NCI-H524 (cell line): ENCODE measurements at places on chromosomes 11 and 22.
A peak's percentile ranks its signal among the peaks of the same experiment; 100 is the strongest.

DNA sequence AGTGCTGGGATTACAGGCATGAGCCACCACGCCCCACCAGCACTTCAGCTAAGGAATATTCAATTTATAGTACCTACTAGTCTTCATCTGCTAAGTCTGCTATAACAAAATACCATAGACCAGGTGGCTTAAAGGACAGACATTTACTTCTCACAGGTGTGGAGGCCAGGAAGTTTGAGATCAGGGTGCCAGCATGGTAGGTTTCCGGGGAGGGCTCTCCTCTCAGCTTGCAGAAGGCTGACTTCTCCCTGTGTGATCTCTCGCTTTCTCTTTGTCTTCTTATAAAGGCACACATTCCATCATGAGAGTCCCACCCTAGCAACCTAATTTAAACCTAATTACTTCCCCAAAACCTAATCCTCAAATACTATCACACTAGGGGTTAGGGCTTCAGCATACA is 433.0 kb downstream of the INSC start:
- no peak for DNase-seq

DNA sequence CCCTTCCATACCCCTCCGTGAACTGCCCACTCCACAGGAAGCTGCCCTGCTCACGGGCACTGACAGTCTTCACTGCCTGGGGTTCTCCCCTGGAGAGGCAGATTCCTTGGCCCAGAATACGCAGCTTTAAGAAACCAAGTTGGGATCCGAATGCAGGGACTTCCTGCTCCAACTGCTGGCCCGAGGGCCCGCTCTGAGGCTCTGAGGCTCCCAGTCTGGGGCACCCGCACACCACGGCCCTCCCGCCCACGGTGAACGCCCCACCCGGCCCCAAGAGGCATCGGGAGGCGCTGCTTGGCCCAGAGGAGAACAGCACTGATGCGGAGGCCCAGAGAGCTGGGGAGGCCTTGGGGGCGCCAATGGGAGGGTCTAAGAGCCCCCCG is 42.3 kb downstream of the IGF2 start:
- no peak for DNase-seq

GRCh38 chr11:134632347-134633119 is 220.5 kb upstream of the B3GAT1 start:
- no peak for DNase-seq

DNA sequence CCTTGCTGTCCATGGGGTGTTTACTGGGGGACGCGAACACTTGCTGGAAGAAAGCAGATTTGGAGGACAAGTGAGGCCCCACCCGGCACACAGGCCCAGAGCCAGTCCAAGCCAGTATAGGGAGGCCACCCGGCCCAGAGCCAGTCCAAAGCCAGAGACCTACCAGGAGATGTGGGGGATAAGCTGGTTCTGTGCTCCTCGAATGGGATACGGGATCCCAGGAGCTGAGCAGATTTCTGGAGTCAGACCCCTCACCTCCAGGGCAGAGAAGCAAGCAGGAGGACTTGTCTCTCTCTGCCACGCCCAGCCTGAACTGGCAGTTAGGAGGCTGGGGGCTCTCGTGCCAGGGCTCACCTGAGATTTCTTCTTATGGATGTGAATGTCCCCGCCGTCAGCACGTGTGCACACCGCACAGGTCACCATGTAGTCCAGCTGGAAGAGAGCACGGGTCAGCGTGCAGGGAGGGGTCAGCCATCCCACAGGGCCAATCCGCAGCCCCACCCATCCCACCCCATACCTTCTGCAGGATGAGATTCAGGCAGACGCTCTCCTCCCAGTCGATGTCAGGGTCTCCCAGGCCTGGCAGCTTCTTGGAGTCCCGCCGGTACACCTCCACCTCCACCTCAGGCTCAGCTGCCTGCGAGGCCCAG is 35.3 kb downstream of the KIAA0930 start:
- no peak for DNase-seq

- no peak for DNase-seq
Measured at GRCh38 chr22:29102300-29102699, 29.5 kb downstream of the KREMEN1 start.

- DNase-seq: no peak
Measured at GRCh38 chr22:31259798-31260473, 32.4 kb downstream of the PIK3IP1 start.

GRCh38 chr22:26740253-26740652 is 82.9 kb downstream of the MIAT start:
- no peak for DNase-seq

DNA sequence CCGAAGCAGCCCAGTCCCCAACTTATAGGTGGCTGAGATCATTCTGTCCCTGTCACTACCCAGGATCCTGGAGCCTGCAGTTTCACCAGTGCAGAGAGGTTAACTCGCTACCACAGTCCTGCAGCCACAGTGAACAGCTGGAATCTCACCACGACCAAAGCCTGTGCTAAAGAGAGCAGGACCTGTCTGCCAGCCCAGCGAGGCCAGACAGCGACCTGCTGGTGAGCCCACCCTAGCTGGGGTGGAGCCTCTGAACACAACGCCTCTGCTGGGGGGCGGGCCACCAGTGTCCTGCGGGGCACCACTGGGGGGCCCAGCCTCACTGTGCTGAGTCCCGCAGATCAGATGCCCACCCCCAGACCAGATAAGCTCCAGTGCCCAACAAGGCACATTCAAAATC is 33.3 kb downstream of the DAGLA start:
- DNase-seq: no peak

- DNase-seq: no peak
Measured at GRCh38 chr11:59204746-59205145, 8.0 kb downstream of the MPEG1 start.

- no peak for DNase-seq
Measured at GRCh38 chr11:84140386-84141169, 854.4 kb upstream of the CCDC90B start.

DNA sequence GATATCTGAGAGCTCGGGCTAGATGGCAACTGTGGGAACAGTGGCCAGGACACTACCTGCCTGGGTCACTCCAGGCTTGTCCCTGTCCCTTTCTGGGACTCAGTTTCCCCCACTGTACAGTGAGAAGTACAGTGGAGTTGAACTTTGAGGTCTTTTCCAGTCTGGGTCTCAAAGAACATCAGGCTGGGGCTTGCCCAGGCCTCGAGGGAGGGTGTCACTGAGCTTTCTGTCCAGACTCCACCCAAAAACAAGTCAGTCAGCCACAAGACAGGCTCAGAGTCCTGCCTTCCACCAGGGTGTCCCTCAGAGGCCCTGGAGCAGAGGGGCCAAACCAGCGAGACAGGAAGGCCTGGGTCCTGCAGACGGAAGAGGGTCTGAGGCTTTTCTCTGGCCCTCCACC is 2.0 kb upstream of the PLA2G3 start:
- DNase-seq: no peak

- DNase-seq: no peak
Measured at GRCh38 chr22:36279219-36279666, 26.3 kb downstream of the APOL1 start.

- no peak for DNase-seq
Measured at GRCh38 chr11:62933750-62934495, 12.8 kb upstream of the CHRM1 start.

DNA sequence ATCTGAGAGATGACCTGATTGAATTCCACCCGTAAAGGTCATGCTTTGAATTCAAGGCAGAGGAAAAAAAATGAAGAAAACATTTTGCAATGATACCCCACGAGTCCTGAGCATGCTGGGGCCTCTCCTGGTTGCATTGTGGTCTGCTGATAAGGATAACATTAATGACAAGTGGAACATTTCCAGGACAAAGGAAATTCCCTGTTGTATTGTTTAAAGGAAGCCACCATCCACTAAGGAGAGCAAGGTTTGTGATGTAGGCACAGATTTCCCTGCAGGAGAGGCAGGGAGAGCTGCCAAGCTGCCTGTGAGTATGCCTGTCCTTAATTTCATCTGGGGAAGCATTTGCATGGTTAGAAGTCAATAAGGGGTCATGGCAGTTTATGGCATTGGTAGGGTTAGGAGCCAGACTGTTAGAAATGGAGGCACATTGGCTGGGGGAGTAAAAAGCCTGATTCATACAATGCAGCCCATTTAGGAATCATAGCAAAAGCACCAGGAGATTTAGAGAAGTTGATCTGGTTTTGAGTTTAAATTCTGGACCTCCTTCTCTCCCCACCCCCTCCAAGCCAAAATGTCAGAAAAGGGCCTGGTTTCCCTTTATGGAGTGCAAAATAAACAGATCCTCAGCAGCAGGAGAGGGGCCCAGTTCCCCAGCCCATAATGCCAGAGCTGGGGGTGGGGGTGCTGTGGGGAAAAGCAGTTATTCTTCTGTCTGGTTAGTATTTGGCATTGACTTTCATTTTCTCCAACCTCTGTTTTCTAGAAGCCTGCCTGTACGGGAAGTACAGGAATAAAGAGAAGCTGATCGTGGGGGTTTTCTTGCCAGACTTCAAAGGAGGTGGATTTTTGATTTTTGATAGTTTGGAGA is 22.1 kb downstream of the FLI1 start:
- DNase-seq: no peak

- no peak for DNase-seq
Measured at GRCh38 chr22:30169002-30169401, 77.6 kb downstream of the LIF start.

DNA sequence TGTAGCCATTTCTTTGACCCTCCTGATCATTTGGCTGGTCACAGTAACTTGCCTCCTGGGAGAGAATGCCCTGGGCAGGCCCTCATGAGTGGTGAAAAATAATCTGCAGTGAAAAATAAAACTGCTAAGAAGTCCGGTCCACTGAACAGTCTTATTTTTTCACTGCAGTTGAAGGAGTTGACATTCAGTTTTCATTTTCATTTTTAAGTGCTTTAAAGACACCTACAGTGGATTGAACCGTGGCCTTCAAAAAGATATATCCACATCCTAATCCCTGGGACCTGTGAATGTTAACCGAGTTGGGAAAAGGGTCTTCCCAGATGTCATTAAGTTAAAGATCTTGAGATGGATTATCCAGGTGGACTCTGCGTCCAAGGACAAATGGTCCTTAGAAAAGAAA is 153.6 kb upstream of the GRK3 start:
- no peak for DNase-seq

GRCh38 chr11:34346551-34346950 is 11.3 kb downstream of the ABTB2 start:
- no peak for DNase-seq

DNA sequence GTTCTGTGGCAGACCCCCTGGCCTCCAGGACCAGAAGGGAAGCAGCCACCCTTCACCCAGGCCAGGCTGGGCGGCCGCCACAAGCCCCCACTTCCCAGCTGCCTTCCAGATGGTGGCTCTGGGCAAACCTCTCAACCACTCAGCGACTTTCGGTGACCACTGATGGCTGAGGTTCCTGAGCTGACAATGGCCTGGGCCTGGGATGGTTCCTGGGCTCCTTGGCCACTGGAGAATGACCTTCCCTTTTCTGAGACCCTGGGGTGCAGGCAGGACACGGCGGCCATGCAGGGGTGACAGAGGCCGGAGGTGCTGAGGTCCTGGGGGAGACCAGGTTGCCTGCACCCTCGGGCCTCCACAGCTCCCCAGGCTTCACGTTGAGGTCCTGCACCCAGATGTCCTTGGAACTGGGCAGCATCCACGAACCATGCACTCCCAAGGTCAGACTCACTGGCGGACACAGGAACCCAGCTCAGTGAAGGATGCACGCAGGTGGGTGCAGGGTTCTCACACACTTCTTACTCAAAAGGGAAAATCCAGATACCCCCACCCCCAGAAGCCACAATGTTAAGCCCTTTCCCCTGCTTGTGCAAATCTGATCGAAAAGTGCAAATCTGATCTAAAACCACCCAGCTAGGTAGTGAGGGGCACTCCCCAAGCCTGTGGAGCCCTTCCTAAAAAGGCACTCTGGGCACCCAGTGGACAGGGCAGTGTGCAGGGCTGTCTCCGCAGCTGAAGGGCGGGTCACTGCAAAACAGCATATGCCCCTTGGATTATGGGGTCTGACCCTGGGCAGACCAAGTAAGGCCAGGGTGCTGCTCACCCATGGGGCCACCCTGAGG is 13.9 kb upstream of the PHLDA2 start:
- DNase-seq: no peak

DNA sequence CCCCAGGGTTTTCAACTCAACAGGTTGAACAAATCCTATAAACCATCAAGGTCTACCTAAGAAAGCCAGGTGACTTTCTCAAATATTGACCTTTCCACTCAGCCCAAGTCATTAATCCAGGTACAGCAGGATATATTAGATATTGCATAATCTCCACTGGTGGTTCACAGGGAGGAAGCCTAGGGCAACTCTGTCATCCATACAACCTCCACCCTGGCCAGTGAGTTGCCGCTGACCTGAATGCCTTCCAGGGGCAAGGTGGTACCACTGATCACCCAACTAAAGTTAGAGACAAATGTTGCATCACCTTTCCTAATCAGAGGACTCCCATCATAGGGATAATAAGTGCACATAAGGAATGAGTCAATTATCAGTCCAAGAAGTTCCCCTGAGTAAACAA is 22.9 kb downstream of the GUCD1 start:
- no peak for DNase-seq

DNA sequence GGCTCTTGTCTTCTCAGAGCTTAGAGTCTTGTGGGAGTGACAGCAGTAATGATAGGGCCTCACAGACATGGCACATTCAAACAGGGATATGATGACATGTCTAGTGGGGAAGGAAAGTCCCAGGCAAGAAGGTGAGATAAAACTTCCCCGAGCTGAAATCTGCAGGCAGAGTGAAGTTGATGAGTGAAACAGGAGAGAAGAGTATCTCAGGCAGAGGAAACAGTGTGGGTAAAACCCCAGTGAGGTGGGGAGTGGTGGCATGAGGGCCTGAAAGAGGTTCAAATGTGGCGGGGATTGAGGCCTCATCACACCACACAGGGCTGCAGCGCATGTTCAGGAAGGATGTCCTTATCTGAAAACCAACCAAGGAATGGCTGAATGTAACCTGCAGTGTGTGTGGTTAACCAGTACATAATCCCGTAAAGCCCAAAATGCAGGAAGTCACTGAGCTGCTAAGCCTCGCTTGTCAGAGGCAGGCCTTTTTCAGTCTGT is 153.8 kb upstream of the E2F8 start:
- DNase-seq: no peak

GRCh38 chr11:2732261-2732939 is 32.6 kb upstream of the KCNQ1OT1 start:
- no peak for DNase-seq

DNA sequence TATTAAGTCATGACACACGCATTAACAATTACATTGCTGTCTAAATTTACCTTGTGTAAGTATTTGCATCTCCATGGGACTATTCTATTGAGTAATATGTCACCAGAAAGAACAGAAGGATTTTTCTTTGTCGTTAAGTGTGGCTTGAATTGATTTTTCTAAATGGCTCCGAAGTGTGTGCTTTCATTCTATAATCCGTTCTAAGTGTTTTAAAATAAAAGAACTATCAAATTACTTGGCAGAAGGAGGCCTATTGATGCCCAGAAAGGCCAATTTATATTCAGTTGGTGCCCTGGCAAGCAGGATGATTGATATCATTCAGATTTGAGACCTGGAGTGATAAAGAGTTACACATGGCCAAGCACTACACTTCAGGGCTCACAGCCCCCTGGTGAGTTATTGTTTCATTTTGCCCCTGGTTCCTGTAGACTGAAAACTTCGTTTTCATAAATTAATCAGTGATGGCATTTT is 538.9 kb upstream of the ANO5 start:
- peak; percentile 88 for DNase-seq

GRCh38 chr11:2741377-2742131 is 41.8 kb upstream of the KCNQ1OT1 start:
- DNase-seq: no peak
